ENCODE measurements at places on chromosomes 5 and 9.
A peak's percentile ranks its signal among the peaks of the same experiment; 100 is the strongest.

- no peak for DNase-seq
Measured at GRCh38 chr5:89735082-89735481, 674.5 kb downstream of the CETN3 start.

GRCh38 chr9:75644649-75645048 lies 245.8 kb upstream of the PCSK5 start:
- no peak for DNase-seq

DNA sequence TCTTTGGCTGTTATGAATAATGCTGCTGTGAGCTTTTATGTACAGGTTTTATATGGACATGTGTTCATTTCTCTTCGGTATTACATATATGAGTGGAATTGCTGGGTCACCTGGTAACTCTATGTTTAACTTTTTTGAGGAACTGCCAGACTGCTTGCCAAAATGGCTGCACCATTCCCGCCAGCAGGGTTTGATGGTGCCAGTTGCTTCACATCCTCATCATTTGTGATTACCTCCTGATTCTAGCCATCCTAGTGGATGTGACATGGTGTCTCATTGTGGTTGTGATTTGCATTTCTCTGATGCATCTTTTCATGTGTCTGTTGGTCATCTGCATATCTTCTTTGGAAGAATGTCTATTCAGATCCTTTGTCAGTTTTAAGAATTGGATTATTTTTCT lies 10.7 kb downstream of the NANS start:
- DNase-seq: no peak

GRCh38 chr9:22009506-22009867 lies 382 bp upstream of the CDKN2B start:
- DNase-seq: no peak

- DNase-seq: no peak
Measured at GRCh38 chr9:2138646-2139045, 123.5 kb downstream of the SMARCA2 start.

- DNase-seq: no peak
Measured at GRCh38 chr5:132526974-132527564, 16.3 kb downstream of the IL5 start.

- peak; percentile 75 for DNase-seq
Measured at GRCh38 chr5:181260720-181261319, at the start of gene TRIM52. Gene TRIM52, minus strand, starts transcription at chr5:181261143. Its CDS starts 330 bp downstream, at chr5:181260813.

All from stimulated activated CD8-positive, alpha-beta memory T cell treated with anti-CD3 and anti-CD28 coated beads, Interleukin-4, amount 100 ng/mL, for 4 hours (primary cell).